ENCODE measurements at places on chromosomes 11 and 22. TPM values are rescaled to one million over a fixed set of nuclear protein-coding genes. Genes with fewer than 3 reads are reported as not detected.

EIF3D gene
- 380 TPM for total RNA-seq

TESMIN gene
- 3.2 TPM for total RNA-seq

CCDC88B gene
- total RNA-seq, result 74.5 TPM

OR51B5 gene
- total RNA-seq, result not detected

OR8G5 gene
- total RNA-seq, result not detected

KCNJ4 gene
- not detected for total RNA-seq
